ENCODE measurements at places on chromosomes 7 and 10.

DNA sequence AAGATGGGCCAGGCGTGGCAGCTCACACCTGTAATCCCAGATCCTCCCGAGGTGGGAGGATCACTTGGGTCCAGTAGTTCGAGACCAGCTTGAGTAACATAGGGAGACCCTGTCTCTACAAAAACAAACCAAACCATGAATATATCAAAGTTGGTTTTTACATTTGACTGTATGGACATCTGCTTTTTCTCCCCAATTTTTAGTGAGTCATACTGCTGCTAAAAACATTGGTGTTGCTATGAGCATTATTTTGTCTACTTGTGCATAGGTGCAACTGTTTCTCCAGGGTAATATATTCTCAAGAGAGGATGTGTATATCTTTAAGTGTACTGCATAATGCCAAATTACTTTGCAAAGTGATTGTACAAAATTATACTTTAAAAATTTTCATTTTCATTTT is 769 bp upstream of the TMEM248 start:
- H3K4me1 ChIP-seq, result peaks cover 7% of the 10 kb centered on the region
- peaks cover 2% of the 10 kb centered on the region for H3K36me3 ChIP-seq
- no peak for DNase-seq
- H3K27me3 ChIP-seq, result no peaks in the 10 kb centered on the region

- no peak overlapping the region for H3K4me3 ChIP-seq
- no peak overlapping the region for H3K27ac ChIP-seq
Measured at GRCh38 chr7:66933469-66933868, 12.4 kb downstream of the TMEM248 start.

DNA sequence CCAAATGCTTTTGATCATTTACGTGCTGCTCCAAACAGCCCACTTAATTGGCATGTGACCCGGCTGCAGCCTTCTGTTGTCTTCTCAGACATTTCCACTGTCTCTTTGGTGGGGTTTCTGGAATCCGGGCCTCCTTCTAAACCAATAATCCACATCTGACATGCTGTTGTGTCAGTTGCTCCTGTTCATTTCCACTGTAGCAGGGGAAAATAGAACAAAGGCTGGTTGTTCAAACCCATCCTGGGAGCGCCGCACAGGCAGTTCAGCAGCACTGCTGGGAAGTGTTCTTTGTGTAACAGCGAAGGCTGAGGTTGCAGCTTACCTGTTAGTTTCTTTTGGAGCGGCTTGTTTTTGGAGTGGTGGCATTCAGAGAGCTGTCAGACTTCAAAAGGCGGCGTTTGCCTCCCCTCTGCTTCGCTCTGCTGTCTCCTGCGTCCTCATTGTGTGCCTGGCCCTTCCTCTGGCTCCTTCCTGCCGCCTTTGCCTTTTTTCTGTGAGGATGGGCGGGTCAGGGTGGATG is 149.4 kb downstream of the SNX10 start:
- H3K27ac ChIP-seq, result peak overlapping the region; percentile 78
- peak overlapping the region; percentile 34 for H3K4me3 ChIP-seq
- peaks cover 34% of the 10 kb centered on the region for H3K4me1 ChIP-seq

DNA sequence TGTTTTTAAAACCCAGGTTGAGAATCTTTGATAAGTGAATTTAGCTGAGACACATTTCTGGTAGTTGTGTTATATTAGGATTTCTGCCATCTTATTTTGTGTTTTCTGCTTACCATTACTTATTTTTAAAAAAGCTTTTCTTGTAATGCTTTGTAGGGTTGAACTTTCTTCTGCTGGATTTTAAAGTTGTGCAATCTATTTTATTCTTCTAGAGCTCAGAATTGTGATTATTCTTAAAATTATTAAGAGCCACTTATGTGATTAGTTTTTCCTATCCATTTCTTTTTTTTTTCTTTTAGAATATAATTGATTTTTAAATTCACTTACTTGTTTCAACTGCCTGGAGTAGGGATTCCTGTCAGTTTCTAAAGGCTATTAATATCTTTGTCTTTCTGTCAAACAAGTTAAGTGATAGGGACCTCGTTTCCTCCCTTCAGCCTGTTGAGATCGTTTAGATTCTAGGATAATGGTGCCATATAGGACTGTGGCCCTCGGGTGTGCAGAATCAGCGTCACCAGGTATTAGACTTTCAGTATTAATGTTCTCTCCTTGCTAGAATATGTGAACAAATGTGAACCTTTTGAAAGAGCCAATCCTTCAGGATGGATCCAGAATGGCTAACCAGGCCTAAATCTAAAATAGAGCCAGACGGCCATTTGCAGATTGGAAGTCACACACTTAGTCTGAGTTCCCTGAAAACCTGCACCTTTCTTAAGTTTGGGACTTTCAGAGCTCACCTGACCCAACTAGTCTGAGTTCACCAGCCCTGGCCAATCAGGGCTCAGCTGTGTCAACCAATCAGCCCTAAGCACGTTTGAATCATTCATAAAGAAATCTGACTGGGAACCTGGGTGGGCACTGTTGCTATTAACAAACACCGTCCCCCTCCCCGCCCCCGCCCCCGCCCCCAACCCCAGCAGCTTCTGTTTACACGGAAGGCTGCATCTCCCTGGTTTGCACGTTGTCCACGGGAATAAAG is 26.2 kb downstream of the CUX1 start:
- no peaks in the 10 kb centered on the region for H3K27me3 ChIP-seq
- no peak overlapping the region for H3K4me3 ChIP-seq
- DNase-seq, result no peak

DNA sequence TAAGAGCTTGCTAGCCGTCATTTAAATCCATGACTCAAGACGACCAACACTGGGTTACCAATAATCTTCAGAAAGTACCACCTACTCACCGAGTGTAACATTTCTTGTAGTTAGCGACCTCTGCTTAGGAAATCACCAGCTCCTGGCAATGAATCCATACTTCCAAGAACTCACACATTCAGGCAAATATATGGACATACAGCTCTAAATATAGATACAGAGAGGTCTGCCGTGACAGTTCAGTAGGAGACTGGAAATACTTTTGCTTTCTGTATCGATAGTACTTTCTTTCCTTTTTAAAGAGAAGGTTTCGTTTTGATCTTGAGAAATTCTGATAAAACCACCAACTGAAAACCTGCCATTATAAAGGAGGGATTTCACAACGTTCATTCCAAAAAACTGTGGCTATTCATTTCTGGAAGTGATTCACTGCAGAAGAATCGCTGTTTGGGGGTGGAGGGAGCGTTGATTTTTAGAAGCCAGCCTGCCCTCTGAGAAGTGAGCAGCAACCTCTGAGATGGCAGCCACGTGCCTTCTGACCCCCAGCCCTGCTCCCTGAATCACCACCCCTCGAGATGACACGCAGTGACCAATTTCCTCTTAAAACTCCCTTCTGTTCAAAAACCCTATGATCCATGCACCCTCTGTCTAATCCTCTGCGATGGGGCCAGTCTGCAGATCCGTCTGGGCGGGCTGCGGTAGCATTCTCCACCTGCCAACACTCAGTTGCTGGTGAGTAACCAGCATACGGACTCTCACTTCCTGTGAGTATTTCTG is 179.0 kb upstream of the KLF14 start:
- H3K36me3 ChIP-seq, result no peaks in the 10 kb centered on the region
- H3K27me3 ChIP-seq, result no peaks in the 10 kb centered on the region
- peaks cover 23% of the 10 kb centered on the region for H3K4me1 ChIP-seq
- no peak overlapping the region for H3K27ac ChIP-seq
- no peak for DNase-seq
- no peak overlapping the region for H3K4me3 ChIP-seq
